ENCODE measurements at places on chromosomes 12 and 14.

- DNase-seq, result no peak
These were observed 39.6 kb downstream of the SUSD6 start for GRCh38 chr14:69650948-69651369.

- no peak for DNase-seq
These were observed 103.9 kb downstream of the FSCB start for GRCh38 chr14:44403193-44403592.

DNA sequence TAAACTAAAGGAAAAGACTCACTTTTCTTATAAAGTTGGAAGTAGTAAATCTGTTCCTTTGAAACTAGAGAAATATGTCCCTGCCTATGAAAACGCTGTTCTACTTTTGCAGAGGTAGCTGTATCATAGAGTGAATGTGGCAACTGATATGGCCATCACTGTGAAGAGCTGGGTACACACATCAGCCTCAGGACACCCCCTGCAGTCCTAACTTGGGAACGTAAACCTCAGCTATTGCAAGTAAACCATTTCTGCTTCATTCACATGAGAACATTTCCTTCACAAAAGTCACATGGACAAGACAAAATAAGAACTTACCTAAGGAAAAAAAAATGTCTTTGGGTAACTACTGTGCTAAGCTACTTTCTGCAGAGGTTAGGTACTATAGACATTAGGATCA lies 233.3 kb upstream of the PPFIA2 start:
- peak; percentile 31 for DNase-seq

DNA sequence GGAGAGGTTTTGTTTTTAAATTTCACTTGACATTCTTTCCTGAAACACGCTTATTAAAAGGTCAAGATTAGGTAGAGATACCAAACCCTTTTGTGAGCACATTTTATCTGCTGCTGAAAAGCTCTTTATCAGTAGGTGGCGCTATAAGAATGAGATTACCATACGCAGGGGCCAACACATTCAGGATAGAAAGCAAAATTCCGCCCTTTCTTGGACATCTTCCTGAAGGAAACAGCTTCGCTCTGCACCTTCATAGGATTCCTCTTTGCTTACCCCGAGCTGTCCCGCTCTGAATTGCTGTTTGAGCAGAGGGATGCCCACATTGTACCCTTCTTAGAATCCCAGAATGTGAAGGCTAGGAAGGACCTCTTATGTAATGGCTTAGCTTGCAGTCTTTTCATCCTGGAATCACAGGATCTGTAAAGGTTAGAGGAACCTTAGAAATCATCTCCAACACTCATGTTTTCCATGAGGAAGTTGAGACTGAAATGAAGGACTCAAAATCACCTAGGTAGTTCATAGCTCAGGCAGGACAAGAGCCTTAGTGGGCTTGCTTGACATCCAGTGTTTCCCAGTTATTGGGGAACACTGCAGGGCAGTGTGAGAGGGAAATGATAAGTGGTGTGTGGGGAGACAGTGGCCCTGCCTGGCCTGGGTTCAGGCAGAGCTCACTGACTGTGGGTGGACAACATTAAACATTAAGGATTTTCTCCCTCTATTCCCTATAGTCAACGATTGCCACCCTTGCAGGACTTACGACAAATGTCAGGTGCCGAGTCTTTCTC lies 38.7 kb upstream of the CRY1 start:
- DNase-seq, result peak; percentile 44

DNA sequence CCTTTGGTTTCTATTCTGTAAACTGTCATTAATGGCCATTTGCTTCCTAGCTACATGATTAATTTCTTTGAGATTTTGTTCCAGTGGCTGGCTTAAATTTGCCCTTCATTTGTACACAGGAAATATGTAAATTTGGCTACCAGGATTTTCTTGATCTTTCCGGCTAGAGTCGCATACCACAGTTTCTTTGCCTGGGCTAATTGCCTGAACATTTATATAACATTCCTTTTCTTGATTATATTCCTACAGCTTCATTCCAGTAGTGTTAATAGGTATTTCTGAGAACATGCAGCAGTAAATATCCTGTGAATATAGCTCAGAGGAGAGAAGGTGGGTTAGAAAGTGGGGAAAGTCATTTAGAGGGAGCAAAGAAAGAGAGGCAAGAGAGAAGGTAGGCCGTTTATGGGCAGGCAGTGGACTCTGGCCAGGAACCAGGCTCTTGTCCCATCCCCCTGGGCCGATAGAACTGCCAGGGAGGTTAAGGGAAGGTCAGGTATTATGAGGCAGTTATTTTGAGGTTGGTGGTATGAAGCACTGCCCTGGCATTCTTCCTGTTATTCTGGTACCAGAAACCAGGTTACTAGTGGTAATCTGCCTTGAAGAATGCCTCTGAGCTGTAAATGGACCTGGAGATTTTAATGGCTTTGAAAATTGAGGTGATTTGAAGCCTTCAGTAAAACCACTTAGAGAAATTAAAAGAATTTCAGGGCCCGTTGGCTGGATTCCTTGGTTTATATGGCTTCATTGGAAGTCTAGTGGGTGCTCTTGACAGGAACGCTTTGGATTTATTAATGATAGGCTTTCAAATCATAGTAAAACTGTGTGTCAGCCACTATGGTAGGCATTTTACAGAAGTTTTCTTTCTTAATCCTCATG lies 4.4 kb downstream of the RNF10 start:
- DNase-seq, result peak; percentile 38

- no peak for DNase-seq
These were observed 88.8 kb upstream of the NOS1 start for GRCh38 chr12:117450209-117450608.

- no peak for DNase-seq
These were observed 97.3 kb downstream of the INSM2 start for GRCh38 chr14:35631071-35631805.

- DNase-seq, result peak; percentile 45
These were observed 31.9 kb downstream of the GUCY2C start for GRCh38 chr12:14664434-14665023.

GRCh38 chr12:27334721-27335082 lies 2.1 kb downstream of the BMAL2 start:
- no peak for DNase-seq

- DNase-seq, result no peak
These were observed 400.4 kb downstream of the PRKD1 start for GRCh38 chr14:29527286-29527685.

DNA sequence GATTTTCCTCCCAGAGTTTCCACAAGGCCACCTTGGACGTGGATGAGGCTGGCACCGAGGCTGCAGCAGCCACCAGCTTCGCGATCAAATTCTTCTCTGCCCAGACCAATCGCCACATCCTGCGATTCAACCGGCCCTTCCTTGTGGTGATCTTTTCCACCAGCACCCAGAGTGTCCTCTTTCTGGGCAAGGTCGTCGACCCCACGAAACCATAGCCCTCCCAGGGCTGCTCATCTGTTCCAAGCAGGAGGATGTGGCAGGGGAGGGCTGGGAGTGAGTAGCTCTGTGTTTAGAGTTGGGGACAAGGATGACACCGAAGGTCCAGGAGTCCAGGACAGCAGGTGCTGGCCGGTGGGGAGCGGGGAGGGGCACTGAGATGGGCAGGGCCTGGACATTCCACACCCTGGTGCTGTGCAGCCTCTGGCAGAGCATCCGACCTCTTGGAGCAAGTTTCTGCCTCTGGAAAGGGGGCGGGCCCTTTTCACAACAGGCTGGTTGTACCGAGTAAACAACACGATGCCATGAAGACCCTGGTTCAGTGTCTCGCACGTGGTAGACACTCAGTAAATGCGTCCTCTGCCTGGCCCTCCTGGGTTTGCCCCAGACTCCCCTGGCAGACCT lies 8.2 kb downstream of the SERPINA4 start:
- no peak for DNase-seq

- DNase-seq, result no peak
These were observed 39.5 kb downstream of the FOXN3 start for GRCh38 chr14:89377544-89377943.

DNA sequence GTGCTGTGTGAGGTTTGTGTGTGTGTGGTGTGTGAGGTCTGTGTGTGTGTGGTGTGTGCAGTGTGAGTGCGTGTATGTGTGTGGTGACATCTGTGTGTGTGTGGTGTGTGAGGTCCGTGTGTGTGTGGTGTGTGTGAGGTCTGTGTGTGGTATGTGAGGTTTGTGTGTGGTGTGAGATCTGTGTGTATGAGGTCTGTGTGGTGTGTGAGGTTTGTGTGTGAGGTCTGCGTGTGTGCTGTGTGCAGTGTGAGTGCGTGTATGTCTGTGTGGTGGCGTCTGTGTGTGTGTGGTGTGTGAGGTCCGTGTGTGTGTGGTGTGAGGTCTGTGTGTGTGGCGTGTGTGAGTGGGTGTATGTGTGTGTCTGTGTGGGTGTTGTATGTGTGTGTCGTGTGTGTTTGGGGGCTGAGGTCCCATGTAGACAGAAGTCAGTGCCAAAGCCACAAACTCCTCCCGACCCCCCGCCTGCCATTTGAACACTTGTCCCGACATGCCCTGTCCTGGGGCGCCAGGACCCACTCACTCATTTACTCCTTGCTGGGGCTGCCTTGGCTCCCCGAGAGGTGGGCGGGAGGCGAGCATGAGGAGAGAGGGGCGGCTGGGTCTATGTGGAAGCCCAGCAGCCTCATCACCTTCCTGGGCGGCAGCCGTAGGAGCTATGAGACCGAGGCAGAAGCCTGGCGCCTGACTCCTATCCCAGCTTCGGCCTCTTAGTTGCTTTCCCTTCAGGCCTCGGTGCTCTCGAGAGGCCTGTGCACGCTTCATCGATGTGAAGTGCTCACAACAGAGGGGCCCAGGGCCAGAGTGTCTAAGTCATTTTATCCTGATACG lies 20.5 kb downstream of the RILPL1 start:
- no peak for DNase-seq

- no peak for DNase-seq
These were observed 30.8 kb downstream of the XRCC3 start for GRCh38 chr14:103684471-103684870.

All from brain microvascular endothelial cell (primary cell).